OCI-LY7 (cell line): ENCODE measurements at places on chromosomes 1 and 21. TPM values are rescaled to one million over a fixed set of nuclear protein-coding genes. Genes with fewer than 3 reads are reported as not detected.

Gene DCST2
- total RNA-seq, result 2.0 and 3.9 TPM in 2 replicates

DNA sequence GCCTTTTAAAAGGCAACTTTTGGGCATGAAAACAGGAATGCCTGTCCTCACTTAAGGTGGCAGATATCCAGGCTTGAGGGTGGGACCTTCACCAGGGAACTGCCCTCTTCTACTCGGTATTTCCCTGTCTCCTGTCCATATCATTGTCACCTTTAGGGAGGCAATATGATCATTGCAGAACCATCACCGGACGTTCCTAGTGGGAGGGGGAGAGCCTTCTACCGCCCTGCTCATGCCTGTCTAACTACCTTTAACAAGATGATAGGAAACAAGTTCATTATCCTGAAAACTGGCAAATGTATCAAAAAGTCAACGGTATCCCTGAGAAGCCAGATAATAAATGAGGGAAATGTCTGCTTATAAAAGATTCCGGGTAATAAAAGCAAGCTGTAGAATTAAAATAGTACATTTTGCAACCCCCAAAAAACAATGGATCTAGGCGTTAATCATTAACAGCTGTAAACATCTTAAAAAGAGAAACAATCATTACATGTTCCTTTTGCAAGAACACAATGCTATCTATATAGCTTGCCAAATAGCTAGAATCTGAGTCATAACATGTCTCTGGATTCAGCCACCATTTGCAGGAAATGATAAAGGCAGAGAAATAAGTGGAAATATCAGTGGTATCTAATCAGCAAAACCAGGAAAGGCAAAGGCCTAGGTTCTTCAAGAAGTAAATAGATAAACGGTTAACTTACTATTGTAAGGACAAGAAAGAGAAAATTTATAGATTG is 852.9 kb upstream of the ADGRL4 start:
- DNase-seq, result no peak

- no peak for DNase-seq
These were observed 787.3 kb downstream of the KCNT2 start for GRCh38 chr1:195820925-195821324.

- DNase-seq, result no peak
These were observed 685 bp upstream of the DDI2 start for GRCh38 chr1:15616373-15617172.

DNA sequence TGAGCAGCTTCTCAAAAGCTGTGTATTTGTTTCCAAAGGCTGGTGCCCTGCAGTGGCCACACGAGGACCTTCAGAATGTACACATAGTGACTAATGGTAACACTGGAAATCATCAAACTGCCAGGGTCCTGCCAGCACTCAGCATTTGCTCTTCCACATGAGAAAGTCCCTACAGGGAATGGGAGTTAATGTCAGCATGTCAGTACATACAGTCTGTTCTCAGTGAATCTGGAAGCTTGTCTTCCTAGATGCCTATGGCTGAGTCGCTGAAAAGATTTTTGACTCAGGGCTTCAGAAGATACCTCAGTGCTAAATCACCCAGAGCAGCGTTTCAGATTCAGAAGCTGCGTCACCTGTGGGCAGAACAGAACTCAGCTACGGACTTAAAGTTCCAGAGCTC is 108.2 kb downstream of the CDC7 start:
- DNase-seq, result no peak

Gene PROX1
- total RNA-seq, result not detected in 2 replicates

DNA sequence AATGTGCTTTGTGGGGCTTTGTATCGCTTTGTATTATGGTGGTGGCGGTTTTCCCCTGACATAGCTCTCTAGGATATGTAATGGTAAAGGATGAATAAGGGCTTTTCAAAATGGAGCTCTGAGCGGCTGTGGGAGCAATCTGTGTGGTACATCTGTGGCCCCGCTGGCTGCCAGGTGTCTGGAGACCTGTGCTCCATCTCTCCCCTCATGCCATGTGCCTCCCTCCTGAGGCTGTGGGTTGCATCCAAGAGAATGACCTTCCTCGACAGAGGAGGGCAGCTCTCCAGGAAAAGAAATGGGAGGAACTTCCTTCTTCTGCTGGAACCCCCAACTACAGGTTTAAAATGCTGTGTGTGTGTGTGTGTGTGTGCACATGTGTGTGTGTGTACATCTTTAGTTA is 78.7 kb downstream of the RYR2 start:
- no peak for DNase-seq

Gene PBX1
- total RNA-seq, result not detected in 2 replicates

Gene C1orf21
- not detected in 2 replicates for total RNA-seq

GRCh38 chr1:36864823-36865601 is 169.3 kb downstream of the GRIK3 start:
- DNase-seq, result no peak

- DNase-seq, result peak; percentile 76
These were observed 40.9 kb upstream of the TMEM52 start for GRCh38 chr1:1959840-1960479.
